NCI-H1417 treated with DMSO at 0.1 percent for 48 hours (cell line): ENCODE measurements at places on chromosomes 4 and X.

DNA sequence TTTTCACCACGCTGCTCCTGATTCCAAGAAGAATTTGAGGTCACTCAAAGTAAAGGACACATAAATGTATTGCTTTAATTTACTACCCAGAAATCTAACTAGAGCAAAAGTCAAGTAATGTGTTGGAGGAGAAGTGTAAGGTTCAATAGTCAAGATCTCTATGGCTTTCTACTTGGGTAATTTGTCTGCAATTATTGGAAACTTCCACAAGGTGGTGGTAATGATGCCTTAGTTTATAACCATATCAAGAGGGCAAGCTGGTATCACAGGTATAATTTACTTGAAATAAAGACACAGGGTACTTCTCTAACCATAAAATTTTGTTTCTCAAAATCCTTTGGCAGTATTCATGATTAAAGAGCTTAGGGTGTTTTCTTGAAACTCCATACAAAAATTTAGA is 10.2 kb upstream of the GRIA3 start:
- DNase-seq, result no peak

GRCh38 chr4:7752649-7753048 is 187.0 kb downstream of the AFAP1 start:
- no peak for DNase-seq

GRCh38 chr4:174183259-174183658 is 100.2 kb downstream of the FBXO8 start:
- no peak for DNase-seq

DNA sequence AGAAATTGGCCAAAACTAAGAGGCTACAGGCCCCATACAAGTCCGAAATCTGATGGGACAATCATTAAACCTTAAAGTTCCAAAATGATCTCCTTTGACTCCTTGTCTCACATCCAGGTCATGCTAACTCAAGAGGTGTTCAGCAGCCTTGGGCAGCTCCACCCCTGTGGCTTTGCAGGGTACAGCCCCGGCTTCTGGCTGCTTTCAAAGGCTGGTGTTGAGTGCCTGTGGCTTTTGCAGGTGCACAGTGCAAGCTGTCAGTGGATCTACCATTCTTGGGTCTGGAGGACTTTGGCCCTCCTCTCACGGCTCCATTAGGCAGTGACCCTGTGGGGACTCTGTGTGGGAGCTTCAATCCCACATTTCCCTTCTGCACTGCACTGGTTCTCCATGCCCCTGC is 329.1 kb upstream of the MAD2L1 start:
- DNase-seq, result no peak

DNA sequence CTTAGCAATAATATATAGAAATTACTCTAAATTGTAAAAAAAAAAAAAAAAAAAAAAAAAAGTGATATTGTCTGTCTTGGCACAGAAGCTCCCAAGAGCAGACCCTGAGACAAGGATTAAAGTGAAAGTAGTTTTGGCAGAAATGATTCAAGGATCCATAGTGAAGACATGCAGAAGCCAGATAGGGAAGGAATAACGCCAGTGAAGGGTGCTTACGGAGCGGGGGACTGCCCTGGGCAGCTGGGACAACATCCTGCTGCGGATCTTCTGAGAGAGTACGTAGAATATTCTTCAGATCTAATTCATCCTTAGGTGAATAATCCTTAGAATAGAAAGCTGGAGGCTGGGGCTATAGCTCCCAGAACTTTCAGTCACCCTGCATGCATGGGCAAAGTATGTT is 39.8 kb downstream of the ARHGAP24 start:
- no peak for DNase-seq

DNA sequence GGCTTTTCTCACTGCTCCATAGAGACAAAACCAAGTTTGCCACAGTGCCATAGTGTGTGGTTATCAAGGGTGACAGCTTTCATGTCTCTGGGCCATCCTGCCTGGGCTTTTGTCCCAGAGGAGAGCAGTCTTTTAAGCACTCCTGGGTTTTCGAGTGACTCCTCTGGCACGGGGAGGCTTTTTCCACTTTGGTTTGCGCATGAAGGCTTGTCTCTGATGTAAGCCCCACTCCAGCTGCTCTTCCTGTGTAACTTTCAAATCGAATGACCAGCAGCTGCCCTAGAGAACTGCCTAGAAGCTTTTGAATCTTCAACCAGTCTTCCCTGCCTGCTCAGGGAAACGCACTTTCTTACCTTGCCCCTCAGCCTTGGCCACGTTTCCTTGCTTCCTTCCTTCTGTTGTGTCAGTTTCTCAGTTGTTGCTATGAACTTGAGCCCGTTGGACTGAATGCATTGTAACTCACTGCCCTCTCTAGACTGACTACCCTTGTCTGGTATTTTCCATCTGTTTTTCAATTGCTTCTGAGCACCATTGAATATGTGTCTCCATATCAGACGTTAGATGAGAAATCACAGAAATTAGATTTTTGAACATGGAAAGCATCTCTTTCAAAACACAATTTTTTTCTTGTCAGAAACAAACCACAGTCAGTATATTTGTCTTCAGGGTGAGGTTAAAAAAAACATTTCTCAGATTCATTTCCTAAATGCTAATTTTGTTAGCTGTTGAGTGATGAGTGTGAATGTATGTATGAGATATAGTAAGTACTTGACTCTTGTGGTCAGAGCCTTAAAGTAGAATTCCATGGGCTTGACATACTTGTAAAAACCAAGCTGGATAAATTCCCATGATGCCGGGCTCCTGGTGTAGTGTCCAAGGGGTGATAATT is 45.3 kb downstream of the SLC9A6 start:
- no peak for DNase-seq

DNA sequence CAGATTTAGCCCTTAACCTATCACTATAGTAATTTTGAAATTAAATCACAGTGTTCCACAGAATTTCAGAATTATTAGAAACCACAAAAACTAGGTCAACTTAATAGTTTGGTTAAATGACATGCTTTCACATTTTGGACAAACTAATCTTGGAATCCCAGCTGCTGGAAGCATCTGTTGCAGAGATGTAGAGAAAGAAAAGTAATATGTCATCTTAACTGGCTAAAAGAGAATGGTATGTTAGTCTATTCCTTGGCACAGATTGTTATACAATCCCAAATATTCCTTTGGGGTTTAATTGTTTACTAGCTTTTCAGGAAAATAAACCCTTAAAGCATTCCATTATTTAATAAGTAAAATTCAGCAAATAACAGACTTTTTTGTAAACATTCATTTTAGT is 519.9 kb downstream of the IL15 start:
- DNase-seq, result no peak

DNA sequence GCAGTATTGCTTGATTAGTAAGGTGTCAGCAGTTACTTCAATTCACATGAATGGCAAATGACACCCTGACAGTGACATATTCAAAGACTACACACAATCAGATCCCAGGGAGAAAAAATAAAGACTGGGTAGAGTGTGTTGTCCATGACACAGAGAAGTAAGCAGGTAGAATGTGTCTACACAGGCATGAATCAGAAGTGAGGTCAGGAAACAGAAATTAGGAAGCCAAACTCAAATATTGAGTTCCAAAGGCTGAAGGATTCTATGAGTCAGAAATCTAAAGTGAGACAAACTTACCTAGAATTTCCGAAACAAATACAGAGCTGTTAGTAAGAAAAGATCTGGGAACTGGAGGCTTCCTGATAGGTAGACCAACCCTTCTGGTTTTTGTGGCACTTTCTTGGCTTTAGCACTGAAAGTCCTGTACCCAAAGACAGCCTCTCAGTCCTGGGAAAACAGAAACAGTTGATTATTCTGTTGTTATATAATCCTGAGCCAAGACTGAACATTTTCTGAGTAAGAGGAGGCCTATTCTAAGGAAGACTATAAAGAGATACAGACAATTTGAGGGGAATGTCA is 24.3 kb upstream of the GLRA2 start:
- no peak for DNase-seq

- DNase-seq, result no peak
These were observed 224.1 kb downstream of the PPP3CA start for GRCh38 chr4:101123231-101123630.

DNA sequence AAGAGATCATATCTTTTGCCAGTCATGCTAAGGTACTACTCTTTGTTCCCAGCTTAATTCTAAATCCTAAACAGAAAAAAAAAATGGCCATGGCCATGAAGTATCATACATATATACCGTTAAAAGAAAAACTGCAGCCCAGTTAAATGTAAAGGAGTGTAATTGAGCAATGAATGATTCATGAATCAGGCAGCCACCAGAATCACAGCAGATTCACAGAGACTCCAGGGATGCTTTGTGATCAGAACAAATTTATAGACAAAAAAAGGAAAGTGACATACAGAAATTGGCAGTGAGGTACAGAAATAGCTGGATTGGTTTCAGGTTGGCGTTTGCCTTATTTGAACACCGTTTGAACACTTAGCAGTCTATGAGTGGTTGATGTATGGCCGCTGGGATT is 42.1 kb upstream of the PDGFC start:
- no peak for DNase-seq

GRCh38 chrX:119055687-119056086 is 17.1 kb upstream of the CT47C1 start:
- DNase-seq, result no peak

- DNase-seq, result no peak
These were observed 41.7 kb downstream of the PRPS1 start for GRCh38 chrX:107669885-107670628.

DNA sequence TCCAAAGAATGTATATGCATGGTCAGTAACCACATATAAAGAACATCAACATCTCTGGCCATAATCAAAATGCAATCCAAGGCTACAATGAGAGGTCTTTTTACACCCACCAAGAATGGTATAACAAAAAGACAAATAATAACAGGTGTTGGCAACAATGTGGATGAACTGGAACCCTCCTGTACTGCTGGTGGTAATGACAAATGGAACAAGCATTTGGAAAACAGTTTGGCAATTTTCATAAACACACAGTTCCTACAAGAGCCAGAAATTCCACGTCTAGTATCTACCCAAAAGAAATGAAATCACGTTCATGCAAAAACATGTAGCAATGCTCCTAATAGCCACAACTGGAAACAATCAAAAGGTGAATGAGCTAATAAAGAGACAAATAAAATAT is 11.7 kb downstream of the UGT2B4 start:
- no peak for DNase-seq

GRCh38 chr4:6160536-6160935 is 39.8 kb downstream of the JAKMIP1 start:
- no peak for DNase-seq

GRCh38 chr4:101037938-101038413 is 309.4 kb downstream of the PPP3CA start:
- no peak for DNase-seq
